Stimulated activated CD4-positive, alpha-beta T cell treated with anti-CD3 and anti-CD28 coated beads, Interleukin-15, amount 100 ng/mL, for 24 hours (primary cell): ENCODE measurements at places on chromosomes 6 and 20.

DNA sequence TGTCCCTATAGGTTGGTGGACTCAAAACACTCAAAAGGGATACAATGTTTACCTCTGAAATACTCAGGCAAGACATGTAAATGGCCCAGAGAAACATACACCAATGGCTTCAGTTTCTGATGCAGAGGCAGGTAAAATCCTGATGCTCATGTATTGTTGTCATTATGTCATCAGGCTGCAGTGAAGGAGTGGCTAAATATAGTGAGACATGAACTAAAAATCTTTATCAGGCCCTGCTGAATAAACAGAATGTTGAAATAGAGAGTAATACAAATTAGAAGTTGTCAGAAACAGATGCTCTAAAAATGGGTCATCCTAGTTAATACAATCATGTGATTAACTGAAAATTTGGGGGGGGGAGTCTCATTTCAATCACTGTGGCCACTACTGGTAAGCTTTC, 20.4 kb downstream of the PTPRK start:
- no peak for DNase-seq

DNA sequence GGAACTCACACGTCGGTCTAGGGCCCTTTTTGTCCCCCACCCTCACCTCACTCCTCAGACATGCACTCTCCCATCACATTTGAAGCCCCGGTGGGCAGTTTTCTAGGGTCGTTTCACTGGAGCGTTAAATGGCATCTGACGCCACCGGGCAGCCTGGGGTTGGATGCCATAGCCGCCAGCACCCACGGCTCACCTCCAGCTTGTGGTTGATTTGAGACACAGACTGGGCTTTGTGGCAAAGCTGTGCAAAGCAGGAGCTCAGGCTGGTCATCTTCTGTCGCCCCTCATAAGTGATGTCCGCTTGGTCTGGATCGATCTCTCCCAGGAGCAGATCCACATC, 530 bp downstream of the GOPC start:
- no peak for DNase-seq

DNA sequence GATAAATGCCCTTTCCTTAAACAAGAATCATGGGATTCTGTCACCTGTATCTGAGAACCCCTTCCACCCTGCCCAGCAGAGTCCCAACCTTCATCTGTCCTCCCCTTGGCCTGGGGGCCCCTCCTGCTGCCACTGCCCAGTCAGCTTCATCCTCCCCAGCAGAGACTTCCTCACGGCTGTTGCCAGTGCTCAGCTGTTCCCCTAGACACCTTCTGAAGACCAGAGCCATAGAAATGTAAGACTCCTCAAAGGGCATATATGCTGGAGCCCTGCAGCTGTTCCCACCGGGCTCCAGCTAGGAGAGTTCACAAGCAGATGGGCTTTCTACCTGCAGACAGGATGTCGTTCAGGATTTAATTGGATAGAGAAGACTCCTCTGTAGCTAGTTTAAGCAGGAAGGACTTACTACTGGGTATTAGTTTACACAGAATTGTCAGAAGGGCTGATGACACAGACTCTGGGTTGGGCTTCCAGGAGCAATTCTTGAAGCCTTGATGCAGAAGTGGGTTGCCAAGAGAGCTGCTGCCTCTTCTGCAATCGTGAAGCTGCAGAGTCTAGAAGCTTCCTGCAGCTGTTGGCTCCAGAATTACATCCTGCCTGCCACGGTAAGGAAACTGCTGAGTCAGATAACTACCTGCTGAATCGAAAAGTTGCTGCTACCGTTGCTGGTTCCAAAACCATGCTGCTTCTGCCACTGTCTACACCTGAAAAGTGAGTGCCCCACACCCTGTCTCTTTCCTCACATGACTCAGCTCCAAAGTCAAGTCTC, 57.1 kb upstream of the MLN start:
- no peak for DNase-seq

- no peak for DNase-seq
Measured at GRCh38 chr6:34901930-34902329, 12.9 kb downstream of the ANKS1A start.

- DNase-seq: no peak
Measured at GRCh38 chr20:19885939-19886660, 128.0 kb downstream of the RIN2 start.

DNA sequence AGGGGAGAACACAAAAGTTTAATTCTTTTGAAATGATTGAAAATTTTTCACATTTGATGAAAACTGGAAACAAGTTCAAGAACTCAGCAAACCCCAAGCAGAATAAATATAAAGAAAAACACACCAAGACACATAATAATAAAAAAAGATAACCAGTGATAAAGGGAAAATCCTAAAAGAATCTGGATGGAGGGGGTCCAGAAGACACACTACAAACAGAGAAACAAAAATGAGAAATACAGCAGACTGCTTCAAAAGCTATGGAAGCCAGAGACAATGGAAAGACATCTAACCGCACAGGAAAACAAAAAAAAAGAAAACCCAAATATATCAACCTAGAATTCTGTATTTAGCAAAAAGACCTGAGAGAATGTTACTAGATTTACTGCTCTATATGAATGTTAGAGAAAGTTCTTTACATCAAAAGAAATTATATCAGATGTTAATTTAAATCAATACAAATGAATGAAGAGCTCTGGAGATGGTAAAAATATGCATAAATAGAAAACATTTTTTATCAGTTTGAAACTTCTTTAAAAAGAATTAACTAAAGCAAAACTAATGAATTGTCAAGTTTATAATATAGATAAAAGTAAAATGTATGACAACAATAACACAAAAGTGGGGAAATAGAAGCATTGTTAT, 310.7 kb upstream of the PREP start:
- DNase-seq: no peak

GRCh38 chr20:63052571-63053431, 46.0 kb upstream of the BHLHE23 start:
- DNase-seq: no peak
